ENCODE measurements at places on chromosomes 2 and 18. TPM values are rescaled to one million over a fixed set of nuclear protein-coding genes. Genes with fewer than 3 reads are reported as not detected.

DNA sequence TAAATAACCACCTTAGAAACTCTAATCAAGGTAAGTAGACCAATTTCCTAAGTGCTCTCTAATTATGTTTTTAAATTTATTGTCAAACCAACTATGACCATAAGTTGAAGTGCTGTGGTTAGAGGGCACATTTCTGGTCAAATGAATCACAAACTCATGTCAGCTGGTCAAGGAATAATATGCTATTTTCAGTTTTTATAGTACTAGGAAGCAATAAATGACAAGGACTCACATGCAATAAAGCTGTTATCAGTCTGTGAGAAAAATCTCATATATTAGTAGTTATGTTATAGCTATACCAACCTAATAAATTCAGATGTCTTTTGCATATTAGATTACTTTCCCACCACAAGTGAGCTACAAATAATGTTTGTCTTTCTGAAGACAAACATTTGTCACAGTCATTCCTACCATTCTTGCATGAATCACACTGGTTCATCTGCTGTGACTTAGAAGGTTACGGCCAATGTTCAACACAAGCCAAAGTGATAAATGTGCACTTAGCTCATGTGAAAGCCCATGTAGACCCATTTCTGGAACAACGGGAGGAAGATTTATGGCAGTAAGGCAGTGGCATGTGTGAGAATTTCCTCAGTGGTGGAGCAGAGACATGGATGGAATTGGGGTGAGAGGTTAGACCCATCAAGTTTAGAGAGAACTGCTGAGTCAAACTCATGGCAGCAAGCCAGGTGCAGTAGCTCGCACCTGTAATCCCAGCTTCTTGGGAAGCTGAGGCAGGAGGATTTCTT, 27.4 kb upstream of the CCNYL1 start:
- no peak for DNase-seq

SERPINB10 gene
- total RNA-seq, result not detected

DNA sequence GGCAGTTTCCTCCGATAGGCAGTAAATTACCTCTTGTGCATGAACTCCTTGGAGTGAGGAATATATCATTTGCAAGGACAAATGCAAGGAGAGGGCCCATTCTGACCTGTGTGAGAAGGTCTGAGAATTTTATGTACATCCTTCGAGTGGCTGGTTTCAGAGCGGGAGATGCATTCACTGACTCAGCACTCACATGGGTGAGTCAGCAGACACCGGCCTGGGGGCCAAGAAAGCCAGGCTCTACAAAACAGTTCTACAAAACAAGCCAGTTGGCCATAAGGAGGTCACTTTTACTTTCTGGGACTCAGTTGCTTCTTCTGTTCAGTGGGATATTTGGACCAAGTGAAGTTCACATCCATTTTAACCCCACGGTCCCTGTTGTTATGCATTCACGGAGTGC, 35.3 kb downstream of the CYP26B1 start:
- DNase-seq, result no peak

DNA sequence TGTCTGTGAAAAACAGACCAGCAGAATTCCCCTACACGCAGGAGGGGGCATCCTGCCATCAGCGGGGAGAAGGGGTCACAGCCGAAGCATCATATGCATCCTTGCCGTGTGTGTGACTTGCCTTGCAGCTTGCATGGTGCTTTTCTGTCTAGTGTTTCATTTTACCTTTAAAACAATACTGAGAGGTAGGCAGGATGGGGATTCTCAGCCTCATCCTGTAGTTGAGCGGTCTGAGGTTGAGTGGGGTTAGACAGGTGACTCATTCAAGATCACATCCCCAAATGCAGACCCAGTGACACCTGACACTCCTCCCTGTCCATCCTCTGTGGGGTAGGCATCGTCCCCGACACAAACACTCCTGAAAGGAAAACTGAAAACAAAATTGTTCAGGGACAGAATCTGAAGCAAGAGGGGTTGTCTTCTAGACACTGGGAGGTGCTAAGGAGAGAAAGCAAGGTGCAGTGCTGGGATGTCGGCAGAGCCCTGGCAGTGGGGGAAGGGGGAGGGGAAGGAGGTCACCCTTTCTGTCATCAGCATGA, 7.9 kb downstream of the ARL4C start:
- peak; percentile 87 for DNase-seq

DNA sequence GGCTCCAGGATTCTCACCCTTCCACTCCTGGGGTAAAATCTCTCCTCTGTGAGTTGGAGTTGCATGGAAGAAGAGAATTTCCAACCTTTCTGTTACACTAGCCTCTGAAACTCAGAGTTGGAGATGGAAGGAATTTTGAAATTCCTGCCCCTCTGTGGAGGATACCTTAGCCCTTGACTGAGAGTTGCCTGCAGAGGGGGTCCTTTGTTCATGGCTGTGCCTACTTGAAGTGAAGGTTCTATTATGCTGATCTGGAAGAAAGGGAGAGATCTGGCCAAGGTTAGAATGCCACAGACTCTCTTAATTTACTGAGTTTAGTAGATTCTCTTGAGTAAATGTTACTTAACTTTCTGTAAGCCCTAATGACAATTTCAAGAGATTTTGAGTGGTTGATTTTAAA, 626.6 kb upstream of the GYPC start:
- DNase-seq, result no peak

DNA sequence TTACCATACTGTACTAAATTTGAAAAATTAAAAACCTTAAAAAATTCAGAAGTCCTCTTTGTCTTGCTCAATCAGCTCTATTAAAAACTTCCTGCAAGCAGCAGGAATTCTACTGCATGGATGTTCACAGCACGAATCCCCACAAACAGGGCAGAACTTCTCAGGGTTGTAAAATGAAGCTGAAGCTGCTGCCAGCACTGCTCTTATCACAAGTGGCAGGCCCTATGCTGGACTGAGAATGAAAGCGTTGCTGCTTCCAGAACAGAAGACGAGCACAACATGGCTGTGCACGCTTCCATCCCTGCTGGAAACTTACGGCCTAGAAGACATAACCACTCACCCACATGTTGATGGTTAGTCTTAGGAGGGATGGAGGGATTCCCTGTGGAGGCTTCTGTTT, 134.0 kb downstream of the RAB3GAP1 start:
- no peak for DNase-seq

GRCh38 chr2:12554224-12555011, 162.3 kb upstream of the TRIB2 start:
- DNase-seq, result no peak

- no peak for DNase-seq
Observed at GRCh38 chr2:49687918-49688317, 533.6 kb upstream of the FSHR start.

- no peak for DNase-seq
Observed at GRCh38 chr2:213202011-213202410, 50.6 kb upstream of the IKZF2 start.

- DNase-seq, result no peak
Observed at GRCh38 chr18:3029215-3029952, 16.4 kb upstream of the LPIN2 start.

LOXL3 gene
- total RNA-seq, result 0.60 TPM

DNA sequence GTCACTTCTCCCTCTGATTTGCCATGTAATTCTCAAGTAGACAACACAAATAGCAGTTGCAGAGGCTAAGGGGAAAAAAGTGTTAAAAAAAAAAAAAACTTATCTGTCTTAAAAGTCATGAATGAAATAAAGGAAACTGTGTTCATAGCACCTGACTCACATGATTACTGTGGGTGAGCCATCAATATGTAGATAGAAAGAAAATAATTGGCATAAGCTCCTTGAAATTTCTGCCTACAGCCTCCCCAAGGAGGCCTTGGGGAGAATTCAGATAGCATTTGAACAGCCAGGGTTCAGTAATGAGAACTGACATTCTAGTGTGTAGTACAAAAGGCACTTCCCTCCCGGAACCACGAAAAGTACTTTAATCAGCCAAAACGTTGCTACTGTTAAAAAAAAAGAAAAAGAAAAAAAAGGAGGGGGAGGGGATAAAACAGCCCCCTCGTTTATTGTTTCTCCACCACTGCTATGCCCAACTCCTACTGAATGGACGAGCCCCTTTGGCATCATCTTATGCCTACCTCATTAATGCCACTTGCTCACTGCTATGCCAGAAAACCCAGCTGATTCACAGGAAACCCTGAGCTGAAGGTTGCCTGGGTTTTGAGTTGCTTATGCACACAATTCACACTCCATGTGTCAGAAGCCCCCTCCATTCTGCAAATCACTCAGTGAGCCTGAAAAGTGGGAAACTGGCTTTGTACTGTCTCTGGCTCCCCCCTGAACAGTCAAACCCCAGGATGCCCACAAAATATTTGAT, 65.5 kb upstream of the KLF7 start:
- no peak for DNase-seq

GRCh38 chr2:8803658-8804379, 33.6 kb downstream of the KIDINS220 start:
- peak; percentile 66 for DNase-seq

DNA sequence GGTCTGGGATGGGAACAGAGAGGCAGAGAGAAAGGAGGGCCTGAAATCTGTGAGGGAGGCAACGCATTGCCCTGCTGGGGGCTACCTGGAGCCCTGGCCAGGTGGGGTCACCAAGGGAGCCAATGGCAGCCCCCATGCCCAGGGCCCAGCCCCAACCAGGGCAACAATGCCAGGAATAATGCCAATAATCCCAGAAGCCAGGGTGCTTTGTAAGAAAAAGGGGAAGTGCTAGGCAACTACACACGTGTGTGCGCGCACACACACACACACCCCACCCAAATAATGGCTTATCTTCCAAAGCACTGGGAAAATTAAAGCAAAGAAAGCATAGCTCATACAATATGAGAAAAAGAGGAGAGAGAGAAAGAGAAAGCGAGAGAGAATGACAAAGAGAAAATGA, 7.0 kb upstream of the CLEC4F start:
- DNase-seq, result no peak

CKAP2L gene
- total RNA-seq, result 63.3 TPM

GRCh38 chr2:61707984-61708852, 145.6 kb downstream of the FAM161A start:
- peak; percentile 31 for DNase-seq

GRCh38 chr2:69964353-69964841, 3.0 kb upstream of the ASPRV1 start:
- DNase-seq, result no peak

ERFE gene
- total RNA-seq, result not detected

GRCh38 chr2:239876271-239876947, 148.7 kb downstream of the NDUFA10 start:
- DNase-seq, result peak; percentile 14

CPSF3 gene
- 49.7 TPM for total RNA-seq

SPDYA gene
- 0.93 TPM for total RNA-seq

GRCh38 chr2:86615596-86615995, 8.1 kb downstream of the RNF103 start:
- no peak for DNase-seq

DNA sequence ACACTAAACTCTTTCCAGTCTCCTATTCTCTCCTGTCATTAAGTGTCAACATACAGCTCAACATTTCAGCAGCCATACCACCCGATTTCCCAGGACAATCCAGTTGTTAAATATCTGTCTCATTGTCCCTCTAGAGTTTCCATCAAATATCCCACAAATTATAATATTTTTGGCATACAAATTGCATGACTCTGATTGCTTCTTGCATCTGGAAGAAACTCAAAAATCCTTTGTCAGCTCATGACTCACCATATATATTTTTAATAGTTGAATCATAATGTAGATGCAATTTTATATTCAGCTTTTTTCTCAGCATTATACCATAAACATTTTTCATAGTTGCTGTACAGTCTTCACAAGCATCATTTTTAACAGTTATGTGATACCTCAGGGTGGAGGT, 7.2 kb downstream of the SLC30A3 start:
- DNase-seq, result no peak

DNA sequence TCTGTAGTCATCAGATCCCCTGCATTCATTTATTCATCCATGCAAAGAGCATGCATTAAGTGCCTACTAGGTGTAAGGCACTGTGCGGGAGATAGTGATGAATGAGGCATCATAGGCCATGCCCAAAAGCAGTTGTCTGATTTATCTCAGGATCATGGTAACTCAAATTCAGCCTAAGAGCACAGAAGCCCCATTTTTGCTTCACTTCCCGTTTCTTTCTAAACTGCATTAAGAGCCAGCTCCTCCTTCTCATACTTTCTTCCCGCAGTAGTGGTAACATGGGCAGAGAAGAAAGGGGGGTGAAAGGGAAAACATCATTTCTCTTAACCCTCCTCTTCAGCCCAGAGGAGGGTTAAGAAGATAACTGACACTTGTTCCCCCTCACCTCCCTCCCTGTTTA, 2.9 kb downstream of the GPR45 start:
- DNase-seq, result no peak

DNA sequence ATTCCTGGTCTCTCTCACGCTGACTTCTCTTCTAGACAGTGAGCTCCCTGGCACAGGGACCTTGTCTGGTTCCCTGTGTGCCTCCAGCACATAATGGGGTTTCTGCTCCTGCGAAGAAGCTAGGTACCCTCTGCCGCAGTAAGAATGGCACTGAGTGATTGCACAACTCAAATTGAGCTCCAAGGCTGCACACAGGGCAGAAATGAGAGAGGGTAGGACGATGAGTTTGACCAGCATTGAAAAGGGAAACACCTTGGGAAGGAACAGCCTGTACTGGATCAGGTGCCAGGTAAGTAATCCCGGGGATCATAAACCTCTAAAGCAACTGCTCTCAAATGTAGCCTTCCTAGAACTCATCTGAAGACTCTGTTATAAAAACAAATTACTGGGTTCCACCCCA, 21.0 kb upstream of the MSGN1 start:
- no peak for DNase-seq

- DNase-seq, result no peak
Observed at GRCh38 chr2:11953258-11953657, 206.8 kb downstream of the LPIN1 start.

CXCR2 gene
- 0.15 TPM for total RNA-seq

GRCh38 chr2:31049264-31049663, 89.0 kb downstream of the GALNT14 start:
- DNase-seq, result no peak

PLEK gene
- 10.9 TPM for total RNA-seq

DNA sequence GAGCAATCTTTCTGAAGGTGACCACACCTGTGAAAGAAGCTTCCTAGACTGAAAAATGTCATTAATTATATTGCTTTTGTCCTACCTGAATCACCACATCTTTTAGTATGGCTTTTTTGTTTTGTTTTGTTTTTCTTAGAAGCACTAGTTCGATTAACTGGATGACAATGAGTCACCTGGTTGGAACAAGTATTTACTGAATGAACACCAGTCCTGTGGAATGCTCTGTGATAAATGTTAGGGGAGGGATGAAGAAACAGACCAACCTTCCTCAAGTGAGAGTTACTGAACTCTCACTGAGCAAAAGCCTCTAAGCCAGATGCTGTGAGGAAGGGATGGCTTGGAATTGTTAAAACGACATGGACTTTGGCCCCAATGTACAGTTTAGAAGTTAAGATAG, 26.8 kb upstream of the DCC start:
- DNase-seq, result no peak

C2orf15 gene
- 0.35 TPM for total RNA-seq

GKN2 gene
- not detected for total RNA-seq

DNA sequence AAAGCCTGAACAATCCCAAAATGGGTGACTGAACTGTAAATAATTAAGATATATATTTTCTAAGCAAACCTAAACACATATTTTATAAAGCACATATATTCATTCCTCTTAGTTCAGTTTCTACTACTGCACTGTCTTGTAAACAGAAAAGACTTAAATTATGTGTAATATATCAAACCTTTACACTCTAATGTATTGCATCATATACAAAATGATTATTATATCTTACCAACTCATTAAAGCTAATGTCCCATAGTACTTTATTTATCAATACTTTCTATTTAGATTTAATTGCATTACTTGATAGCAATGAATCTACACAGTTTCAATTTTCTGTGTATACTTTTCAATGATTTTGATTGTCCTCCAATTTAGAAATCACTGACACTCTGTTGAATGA, 111.0 kb downstream of the TMEM247 start:
- no peak for DNase-seq

- DNase-seq, result no peak
Observed at GRCh38 chr2:170782673-170783072, 12.5 kb downstream of the ERICH2 start.

LDLRAD4 gene
- 22.4 TPM for total RNA-seq

CRYGC gene
- not detected for total RNA-seq
